ENCODE measurements at places on chromosomes 5 and 9.
A peak's percentile ranks its signal among the peaks of the same experiment; 100 is the strongest.

GRCh38 chr9:112233769-112234168 is 58.7 kb upstream of the SUSD1 start:
- H3K27ac ChIP-seq: no peak overlapping the region
- H3K27me3 ChIP-seq: no peaks in the 10 kb centered on the region
- DNase-seq: no peak
- H3K36me3 ChIP-seq: no peaks in the 10 kb centered on the region
- H3K4me1 ChIP-seq: peaks cover 17% of the 10 kb centered on the region
- H3K4me3 ChIP-seq: no peak overlapping the region

- H3K4me3 ChIP-seq: no peak overlapping the region
- H3K36me3 ChIP-seq: no peaks in the 10 kb centered on the region
- no peaks in the 10 kb centered on the region for H3K27me3 ChIP-seq
- DNase-seq: no peak
- H3K27ac ChIP-seq: no peak overlapping the region
Observed at GRCh38 chr9:108021096-108021710, 531.6 kb upstream of the KLF4 start.

GRCh38 chr5:66515209-66515608 is 81.0 kb upstream of the MAST4 start:
- no peaks in the 10 kb centered on the region for H3K27me3 ChIP-seq
- no peaks in the 10 kb centered on the region for H3K4me1 ChIP-seq
- DNase-seq: no peak
- H3K36me3 ChIP-seq: no peaks in the 10 kb centered on the region
- no peak overlapping the region for H3K4me3 ChIP-seq

DNA sequence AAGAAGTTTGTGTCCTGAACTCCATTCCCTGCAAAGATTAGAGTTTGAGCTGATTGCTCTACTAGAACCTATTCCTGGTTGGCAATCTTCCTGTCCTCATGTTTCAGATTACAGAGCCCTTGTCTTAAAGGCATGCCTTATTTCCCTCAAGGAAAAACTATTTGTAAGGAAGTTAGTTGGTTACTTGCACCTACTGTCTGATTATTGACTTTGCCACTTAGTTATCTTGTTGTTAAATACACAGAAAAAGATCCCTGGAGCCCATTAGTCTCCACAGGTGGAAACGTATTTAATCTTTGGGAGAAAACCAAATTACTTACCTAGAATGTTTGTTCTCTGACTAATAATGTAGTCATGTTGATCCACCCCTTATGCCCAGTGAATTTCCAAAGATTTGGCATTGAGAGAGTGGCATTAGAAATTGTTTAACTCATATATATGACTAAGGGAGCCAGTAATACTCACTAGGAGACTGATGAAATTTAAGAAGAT is 132.3 kb upstream of the ELL2 start:
- H3K4me3 ChIP-seq: no peak overlapping the region
- no peaks in the 10 kb centered on the region for H3K36me3 ChIP-seq
- no peak for DNase-seq
- no peaks in the 10 kb centered on the region for H3K27me3 ChIP-seq
- H3K27ac ChIP-seq: no peak overlapping the region

- peak overlapping the region; percentile 94 for H3K27ac ChIP-seq
- no peak overlapping the region for H3K4me3 ChIP-seq
- H3K36me3 ChIP-seq: no peaks in the 10 kb centered on the region
- H3K4me1 ChIP-seq: peaks cover 59% of the 10 kb centered on the region
- H3K27me3 ChIP-seq: no peaks in the 10 kb centered on the region
- DNase-seq: no peak
Observed at GRCh38 chr9:134710901-134711300, 69.3 kb downstream of the COL5A1 start.

GRCh38 chr9:78866207-78867132 is 569.5 kb downstream of the PSAT1 start:
- H3K4me1 ChIP-seq: no peaks in the 10 kb centered on the region
- no peak overlapping the region for H3K27ac ChIP-seq
- no peak for DNase-seq
- no peak overlapping the region for H3K4me3 ChIP-seq

DNA sequence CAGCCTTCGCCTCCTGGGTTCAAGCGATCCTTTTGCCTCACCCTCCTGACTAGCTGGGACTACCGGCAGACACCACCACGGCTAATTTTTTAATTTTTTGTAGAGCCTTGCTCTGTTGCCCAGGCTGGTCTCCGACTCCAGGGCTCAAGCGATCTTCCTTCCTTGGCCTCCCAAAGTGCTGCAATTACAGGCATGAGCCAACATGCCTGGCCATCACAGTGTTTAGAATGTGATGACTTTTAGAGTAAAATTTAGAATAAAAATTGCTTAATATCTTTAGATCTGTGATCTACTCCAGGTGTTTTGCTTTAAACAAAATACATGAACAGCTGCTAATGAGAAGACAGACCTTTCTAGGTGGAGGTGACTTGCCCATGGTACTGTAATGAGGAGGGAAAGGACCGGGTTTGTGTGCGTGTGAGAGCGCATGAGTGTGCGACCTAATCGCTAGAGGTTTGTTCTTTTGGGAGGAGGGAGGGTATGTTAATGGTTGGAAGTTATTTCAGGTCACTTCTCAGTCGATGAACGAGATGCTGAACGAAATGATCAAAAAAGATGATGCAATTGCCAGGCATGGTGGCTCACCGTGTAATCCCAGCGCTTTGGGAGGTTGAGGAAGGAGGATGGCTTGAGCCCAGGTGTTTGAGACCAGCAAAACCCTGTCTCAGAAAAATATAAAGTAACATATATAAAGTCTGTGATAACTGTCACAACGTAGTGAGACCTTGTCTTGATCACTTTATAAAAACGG is 2.0 kb downstream of the CNOT6 start:
- no peak overlapping the region for H3K27ac ChIP-seq
- H3K27me3 ChIP-seq: no peaks in the 10 kb centered on the region
- H3K4me3 ChIP-seq: no peak overlapping the region
- H3K36me3 ChIP-seq: no peaks in the 10 kb centered on the region
- peaks cover 52% of the 10 kb centered on the region for H3K4me1 ChIP-seq

DNA sequence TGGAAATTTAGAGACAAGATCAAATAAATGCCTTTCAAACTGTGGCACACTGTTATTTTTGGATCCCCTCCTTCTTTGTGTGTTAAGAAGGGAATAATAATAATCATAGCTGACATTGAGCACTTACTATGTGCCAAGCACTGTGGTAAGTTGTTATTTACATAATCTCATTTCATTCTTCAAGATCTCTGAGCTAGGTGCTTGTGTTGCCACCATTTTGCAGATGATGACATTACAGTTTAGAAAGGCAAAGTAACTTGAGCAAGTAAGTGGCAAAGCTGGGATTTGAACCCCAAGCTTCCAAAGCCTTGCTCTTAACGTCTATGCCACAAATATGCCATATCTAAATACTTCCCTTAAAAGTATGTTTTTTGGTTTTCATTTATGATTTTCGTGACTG is 121.8 kb upstream of the TMEM161B start:
- no peak overlapping the region for H3K4me3 ChIP-seq
- H3K4me1 ChIP-seq: no peaks in the 10 kb centered on the region
- H3K27ac ChIP-seq: no peak overlapping the region
- no peak for DNase-seq
- no peaks in the 10 kb centered on the region for H3K27me3 ChIP-seq

DNA sequence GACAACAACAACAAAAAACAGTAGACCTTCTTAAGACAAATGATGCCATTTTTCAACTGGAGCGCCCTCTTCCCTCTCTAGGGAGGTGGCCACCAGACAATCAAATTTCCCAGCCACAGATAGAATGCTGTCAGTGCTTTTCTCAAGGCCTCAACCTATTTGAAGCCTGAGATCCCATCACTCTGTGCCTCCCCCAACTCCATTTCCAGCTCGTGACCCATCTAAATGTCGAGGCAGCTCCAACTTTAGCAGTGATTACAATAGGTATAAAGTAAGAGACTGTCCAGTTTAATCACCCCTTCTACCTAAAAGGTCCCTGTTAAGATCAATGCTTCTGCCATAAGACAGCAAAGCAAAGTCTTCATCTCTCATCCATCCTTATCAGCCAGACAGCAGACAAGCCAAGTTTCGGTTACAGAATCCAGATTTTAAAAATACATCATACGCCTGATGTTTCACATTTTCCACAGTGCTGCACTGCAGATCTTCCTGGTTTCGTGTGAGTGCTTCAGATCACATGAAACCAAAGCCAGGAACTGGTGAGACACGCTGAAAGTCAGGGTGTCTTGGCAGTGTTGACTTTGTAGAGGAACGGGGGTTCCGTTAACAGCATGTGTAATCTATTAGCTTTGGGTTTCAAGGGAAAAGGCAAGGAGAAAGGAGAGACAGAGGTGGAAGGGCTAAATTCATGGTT is 447.8 kb downstream of the ENC1 start:
- no peaks in the 10 kb centered on the region for H3K36me3 ChIP-seq
- no peak overlapping the region for H3K4me3 ChIP-seq
- no peak for DNase-seq
- H3K4me1 ChIP-seq: no peaks in the 10 kb centered on the region
- peak overlapping the region; percentile 51 for H3K27ac ChIP-seq

DNA sequence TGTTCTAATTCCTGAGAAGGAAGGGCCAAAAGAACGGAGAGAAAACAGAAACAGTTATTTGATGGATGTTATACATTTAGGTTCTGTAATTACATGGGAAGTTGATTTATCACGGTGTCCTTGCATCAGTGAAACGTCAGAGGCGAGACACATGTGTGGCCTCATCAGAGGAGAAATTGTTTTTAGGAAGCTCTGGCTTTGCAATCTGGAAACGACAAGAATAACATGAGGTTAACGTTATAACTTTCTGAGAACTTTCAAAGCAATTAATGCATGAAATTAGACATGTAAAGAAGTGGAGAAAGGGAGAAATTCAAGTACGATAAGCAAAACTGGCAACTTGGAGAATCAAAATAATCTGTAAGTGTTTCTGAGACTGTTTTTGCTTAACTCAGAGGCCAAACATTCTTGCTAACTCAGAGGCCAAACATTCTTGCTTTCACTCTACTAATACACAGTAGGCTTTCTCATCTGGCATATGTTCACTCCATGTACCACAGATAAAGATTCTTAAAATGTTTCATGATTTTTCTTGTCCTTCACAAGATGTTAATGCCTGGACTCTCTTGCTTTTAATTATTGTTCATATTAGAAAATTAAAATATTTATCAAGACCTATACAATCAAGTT is 933.0 kb downstream of the TLE4 start:
- no peaks in the 10 kb centered on the region for H3K27me3 ChIP-seq
- H3K4me1 ChIP-seq: peaks cover 16% of the 10 kb centered on the region
- H3K4me3 ChIP-seq: no peak overlapping the region
- no peaks in the 10 kb centered on the region for H3K36me3 ChIP-seq
- no peak for DNase-seq

DNA sequence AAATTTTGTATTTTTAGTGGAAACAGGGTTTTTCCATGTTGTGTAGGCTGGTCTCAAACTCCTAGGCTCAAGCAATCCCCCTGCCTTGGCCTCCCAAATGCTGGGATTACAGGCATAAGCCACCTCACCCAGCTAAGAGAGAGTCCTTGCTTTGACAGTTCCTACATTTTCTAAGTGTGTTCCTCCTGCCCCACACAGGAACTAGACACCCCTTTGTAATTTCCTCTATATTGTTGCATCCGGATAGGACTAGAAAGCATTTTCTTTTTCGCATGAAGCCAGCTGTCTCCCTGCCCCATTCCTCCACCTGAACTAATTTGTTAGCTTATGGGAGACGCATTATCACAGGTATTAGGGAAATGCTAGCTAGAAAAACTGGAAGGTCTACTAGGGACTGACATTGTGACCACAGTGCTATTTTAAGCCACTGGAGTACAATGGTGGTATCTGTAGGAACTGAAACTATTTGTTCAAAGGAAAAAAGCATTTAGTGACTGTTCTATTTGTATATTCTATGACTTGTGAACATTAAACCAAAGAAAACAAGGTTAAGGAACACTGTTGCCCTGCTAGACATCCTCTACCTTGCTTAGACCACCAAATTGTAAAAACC is 214.1 kb downstream of the SMARCA2 start:
- no peak overlapping the region for H3K4me3 ChIP-seq
- DNase-seq: no peak
- no peaks in the 10 kb centered on the region for H3K36me3 ChIP-seq
